ENCODE measurements at places on chromosomes 5 and 9. TPM values are rescaled to one million over a fixed set of nuclear protein-coding genes. Genes with fewer than 3 reads are reported as not detected.

- no peak for DNase-seq
Observed at GRCh38 chr9:82726424-82727276, 336.3 kb downstream of the RASEF start.

The GCNT4 gene
- total RNA-seq, result 1.8 TPM

DNA sequence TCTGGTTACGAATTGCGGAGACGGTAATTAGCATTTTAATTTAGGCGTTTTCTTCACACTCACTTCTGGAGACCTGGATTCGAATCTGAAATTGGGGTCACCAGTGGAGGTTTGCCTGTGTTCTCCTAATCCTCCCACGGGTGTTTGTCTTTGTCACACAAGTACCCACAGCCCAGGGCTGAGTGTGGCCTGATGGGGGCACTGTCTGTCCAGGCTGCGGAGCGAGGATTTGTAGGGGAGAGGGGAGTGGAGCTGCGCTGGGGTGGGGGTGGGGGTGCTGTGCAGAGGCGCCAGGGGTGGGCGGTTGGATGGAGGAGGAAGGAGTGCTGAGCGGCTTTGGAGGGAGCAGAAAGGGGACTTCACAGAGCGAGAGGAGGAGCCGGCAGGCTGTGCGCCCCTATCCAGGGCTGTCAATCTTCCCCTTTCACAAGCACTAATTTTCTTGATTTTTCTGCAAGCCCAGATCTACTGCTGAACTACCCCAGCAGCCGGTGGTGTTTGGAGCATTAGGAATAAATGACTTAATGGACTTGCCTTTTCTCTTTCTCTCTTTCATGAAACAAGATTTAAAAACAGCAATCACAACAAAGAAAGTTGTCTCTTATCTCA lies 53.1 kb downstream of the TSPAN17 start:
- DNase-seq, result no peak

- DNase-seq, result no peak
Observed at GRCh38 chr9:89887286-89887685, 282.5 kb downstream of the GADD45G start.

The MUSK gene
- 5.1 TPM for total RNA-seq

The ARL14EPL gene
- not detected for total RNA-seq

DNA sequence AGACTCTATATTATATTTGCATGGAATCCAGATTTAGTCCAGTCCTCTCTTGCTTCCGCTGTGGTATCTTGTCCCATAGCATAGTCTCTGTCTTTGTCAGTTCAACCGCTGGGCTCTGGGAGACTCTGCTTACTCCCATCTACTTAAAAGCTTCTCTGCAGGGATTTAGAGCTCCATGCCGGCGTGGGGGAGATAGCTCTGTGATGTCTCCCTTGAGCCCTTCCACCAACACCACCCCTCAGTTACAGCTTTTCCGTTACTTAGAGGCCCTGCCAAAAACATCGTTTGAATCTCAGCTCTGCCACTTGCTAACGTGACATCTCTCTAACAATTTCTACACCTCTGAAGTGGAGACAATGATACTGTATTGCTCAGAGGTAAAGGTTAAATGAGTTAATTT lies 306.1 kb upstream of the ZNF608 start:
- no peak for DNase-seq

DNA sequence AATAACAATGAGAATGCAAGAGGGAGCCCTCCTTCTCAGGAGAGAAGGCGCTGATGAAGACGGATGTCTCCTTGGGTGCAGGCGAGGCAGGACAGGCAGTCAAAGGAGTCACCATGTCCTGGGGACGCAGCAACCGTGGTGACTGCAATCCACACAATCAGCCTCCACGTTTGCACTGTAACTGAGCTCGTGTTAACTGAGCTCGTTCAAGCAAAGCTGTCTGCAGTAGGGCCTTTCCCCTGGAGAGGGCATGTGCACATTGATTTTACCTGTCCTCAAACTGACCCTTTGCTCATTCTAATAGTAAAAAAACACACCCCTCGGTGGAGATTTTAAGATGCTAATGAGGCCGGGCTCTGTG lies 2.8 kb downstream of the SARDH start:
- DNase-seq, result no peak

Data from adrenal gland (tissue), 19 donors.